GM23248 (cell line): ENCODE measurements at places on chromosomes 3 and 15.

DNA sequence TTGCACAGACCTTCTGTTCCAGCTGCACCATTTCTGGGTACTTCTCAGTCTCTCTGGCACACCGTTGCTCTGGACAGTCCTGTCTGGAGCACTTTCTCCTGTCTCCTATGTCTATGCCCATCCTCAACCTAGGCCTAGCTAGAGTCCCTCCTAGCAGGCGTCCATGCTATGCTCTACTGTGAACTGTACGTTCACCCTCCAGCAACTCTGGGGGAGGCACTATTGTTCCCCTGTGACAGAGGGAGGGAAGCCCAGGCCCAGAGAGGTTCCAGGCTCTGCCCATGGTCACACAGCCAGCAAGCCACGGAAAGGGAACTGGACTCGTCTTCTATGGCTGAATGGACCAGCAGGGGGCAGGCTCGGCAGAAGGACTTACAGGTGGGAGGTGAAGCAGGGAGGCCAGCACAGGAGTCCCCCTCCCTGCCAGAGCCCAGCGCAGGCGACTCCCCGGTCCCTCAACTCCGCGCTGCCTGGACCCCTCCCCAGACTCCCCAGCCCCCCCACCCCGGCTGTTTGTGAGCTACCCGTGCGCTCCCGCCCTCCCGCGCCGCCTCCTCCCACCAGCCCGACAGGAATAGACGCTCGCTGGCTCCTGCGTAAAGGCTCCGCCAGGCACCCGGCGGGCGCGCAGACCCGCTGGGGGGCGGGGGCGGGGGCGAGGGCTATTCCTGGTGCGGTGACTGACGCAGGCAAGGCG, 1.7 kb upstream of the LINGO1 start:
- DNase-seq = peak; percentile 68

GRCh38 chr3:183122257-183122932, 23.1 kb upstream of the MCCC1 start:
- peak; percentile 73 for DNase-seq

DNA sequence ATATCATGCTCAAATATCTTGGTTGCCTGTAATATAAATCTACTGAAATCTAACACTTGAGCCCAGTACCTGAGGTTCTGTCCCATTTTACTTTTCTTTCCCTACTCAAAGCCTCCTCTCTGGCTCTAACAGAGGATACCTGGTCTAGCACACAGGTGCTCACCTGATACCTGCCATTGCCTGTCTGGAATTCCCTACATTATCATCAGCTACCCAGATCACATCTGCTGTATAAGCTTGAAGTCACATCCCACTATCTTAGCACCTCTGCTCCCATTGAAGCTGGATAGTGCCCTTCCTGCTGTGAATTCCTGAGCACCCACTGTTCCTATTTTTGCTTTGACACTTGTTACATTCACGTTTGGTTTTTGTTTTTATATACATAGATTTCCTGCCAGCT, 30.5 kb downstream of the GYG1 start:
- no peak for DNase-seq

DNA sequence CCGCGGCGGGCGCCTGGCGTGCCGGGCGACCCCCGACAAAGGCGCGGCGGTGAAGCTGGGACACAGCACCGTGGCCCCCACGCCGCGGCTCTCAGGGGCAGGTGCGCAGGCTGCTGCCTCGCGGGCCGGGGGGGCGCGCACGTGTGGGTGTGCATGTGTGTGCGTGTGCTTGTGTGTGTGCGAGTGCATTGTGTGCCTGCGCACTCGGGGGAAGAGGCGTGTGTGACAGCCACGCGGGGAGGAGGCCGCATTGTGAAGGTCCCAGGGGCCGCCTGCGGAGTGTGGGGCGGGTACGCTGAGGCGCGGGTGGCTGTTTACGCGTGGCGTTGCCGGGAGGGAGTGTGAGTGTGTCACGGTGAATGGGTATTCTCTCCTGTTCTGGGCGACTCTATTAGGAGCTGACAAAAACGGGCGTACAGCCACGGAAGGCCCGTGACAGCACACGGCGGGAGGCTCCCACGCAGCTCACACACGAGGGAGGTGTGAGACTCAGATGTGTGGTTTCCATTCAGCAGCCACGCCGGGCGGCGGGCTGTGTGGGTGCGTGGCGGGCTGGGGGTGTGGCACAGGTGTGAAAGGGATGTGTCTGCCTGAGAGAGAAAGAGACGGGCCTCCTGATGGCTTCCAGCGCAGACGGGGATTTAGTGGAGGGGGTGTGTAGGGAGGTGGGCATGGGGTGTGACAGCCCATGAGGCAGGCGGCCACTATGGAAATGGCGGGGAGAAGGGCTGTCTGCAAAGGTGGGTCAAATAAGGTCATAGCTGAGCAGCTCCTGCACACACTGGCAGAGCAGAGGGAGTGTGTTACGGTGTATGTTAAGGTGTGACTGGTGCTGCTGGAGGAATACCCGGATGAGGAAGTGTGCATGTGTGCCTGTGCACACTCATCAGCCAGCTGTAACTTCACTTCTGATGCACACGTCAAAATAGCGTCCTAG, 750 bp downstream of the PODXL2 start:
- DNase-seq = peak; percentile 42

DNA sequence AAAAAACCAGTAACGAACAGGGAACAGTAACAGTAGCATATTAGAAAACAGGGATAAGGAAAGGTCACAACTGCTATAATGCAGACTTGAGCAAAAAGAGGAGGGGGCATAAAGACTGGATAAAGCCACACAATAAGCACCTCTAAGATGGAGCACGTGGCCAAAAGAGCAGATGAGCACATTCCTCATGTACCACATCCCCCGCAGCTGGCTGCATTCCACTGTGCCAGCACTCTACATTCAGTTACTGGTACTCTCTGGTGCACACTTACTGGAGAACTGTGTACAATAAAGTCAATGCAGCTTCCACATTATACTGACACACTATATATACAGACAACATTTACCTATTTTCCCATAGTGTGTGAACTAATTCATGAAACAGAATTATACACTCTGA, 64.7 kb downstream of the UBE3A start:
- DNase-seq = no peak

GRCh38 chr15:34588046-34588674, 4.7 kb upstream of the GOLGA8B start:
- peak; percentile 88 for DNase-seq

DNA sequence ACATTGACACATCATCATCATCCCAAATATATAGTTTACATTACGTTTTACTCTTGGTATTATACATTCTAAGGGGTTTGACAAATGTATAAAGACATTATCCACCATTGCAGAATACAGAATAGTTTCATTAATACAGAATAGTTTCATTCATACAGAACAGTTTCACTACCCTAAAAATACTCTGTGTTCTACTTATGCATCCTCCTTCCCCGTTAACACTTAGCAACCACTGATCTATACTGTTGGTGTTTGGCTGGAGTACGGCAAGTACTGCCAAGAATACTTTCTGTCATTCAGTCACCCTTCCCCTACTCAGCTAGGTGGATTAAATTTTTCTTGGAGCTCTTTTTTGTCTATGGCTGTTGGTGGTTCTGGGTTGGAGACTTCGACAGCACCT, 33.4 kb downstream of the LEKR1 start:
- no peak for DNase-seq

DNA sequence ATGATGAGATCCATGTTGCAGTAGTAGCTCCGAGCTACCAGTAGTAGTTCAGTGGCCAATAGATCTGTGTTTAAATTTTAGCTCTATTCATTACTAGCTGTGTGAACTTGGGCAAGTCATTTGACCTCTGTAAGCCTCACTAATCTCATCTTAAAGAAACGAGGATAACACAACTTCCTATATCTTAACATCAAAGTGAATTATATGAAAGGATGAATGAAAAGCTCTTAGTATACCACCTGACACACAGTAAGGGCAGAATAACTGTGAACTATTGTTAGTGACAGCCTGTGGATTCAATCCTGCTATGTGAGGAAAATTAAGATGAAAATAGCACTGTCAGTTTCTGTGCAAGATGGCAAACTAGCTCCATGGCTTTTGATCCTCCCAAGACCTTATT, 114.5 kb upstream of the PHLDB2 start:
- no peak for DNase-seq

DNA sequence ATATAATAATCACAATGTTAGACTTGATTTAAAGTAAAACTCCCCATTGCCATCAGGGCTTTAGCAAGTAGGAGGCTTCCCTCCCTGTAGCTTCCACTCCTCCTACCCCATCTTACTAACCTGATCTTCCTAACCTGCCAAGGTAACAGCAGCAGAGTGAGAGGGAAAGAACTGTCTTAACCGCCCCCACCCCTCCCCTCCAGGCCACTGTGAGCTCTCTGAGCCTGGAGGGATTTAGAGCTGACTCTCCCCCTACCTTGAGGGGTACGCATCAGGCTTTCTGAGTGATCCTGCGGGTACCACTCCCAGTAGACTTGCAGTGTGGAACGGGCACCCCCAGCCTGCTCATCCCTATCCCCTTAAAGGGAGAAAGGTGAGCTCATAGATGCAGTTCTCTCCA, 11.4 kb upstream of the PRSS50 start:
- no peak for DNase-seq

DNA sequence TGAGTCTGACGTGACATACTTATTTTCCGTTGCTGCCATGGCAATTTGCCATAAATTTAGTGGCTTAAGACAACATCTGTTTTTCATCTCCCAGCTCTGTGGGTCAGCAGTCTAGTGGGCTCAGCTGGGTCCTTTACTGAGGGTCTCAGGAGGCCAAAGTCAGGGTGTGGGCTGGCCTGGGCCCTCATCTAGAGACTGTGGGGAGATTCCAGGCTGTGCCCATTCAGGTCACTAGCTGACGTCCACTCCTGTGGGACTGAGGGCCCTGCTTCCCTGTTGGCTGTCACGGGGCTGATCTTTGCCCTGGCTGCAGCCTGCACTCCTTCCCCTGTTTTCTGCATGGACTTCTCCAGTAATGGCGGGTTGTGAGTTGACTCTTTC, 19.1 kb downstream of the FGD5 start:
- DNase-seq = no peak

GRCh38 chr15:71782422-71783165, 27.8 kb upstream of the NR2E3 start:
- DNase-seq = no peak

DNA sequence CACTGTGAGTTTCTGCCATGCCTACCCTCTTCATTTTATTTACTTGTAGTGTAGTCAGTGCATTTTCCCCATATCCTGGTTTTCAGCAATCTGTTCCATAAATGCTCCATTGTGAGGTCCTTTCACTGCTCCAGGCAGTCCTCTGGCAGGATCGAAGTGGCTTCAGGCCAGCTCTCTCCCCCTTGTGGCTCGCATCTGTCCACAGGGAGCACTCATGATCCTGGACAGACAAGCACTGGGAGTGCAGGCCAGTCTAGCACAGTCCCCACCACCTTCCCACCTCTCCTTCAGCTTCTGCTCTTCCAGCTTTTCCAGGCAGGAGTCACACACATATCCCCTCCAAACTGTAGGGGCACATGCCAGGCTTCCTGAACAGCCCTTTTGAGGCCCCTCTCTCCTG, 173.6 kb downstream of the PPM1L start:
- DNase-seq = peak; percentile 9

- DNase-seq = peak; percentile 40
Observed at GRCh38 chr3:138197058-138197457, 10.0 kb downstream of the ARMC8 start.

DNA sequence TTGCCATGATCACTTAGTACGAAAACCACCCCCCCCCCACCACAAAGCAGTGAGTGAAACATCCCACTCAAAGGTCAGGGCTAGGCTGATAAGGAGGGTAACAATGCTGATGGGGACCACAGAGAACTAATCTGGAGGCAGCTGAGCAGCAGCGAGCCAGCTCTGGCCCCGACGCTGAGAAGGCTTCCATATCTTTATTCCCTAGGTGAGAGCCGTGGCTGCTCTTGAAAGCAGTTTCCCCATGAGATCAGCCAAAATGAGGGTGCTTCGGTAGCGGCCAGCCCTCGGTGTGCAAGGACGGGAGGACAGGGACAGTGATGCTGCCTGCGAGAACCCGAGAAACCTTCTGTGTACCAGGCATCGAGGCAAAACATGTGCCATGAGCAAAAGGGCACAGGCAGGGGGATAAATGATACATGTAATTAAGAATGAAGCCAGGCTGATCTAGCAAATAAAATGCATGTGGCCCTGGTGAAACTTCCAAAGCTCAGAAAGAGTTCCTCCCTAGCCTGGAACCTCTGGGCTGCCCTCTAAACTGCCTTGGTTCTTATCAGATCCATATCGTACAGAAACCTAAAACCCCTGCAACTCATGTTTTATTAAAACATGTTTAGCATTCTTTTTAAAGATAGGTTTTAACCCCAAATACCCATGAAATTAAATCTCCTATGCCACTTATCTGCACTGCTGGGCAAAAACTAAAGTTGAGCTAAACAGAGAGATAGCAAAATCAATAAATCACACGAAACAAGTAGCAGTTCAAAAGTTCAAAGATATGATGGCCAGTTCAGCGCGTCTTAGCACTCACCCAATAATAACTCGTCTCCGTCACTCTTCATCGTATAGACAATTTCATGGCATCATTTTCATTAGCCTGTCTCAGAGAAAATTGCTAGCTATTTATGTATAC, 337.3 kb downstream of the FOXP1 start:
- DNase-seq = no peak

- no peak for DNase-seq
Observed at GRCh38 chr3:94065122-94065521, 2.3 kb downstream of the NSUN3 start.

DNA sequence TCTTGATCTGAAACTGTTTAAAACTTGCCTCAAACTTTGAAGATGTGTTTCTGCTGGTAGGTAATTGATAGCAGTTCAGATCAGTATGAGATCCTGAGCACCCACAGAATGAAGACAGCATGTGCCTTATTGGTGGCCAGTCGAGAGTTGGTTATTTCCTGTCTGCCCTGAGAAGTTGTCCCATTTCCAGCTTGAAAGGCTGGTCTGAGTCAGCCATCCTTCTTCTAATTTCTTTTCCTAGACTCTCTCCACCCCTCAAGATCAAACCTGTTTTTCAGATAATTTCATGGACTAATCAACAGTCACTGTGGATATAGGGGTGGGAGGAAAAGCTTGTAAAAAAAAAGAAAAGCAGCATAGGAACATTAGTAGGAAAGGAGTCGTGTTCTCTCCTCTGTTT, 464.4 kb downstream of the FOXP1 start:
- peak; percentile 54 for DNase-seq

DNA sequence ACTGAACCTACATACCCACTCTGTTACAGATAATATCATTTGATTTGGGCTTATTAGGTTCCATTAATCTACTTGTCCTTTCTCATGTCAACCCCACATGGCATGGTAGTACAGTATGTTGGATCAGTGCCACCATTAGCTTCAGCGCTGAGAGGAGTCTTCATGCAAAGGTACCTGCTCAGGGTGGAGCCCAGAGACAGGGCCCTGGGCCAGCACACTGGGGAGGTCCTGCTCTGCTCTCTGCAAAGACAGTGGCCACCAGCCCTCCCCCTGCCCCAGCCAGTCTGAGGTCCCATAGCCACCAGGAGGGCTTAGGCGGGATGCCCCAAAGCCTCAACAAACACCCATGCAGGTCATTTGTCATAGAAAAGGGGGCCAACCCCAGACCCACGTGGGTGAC, 71.0 kb downstream of the ATP10A start:
- DNase-seq = no peak

GRCh38 chr15:31498756-31499155, 172.1 kb downstream of the KLF13 start:
- no peak for DNase-seq

GRCh38 chr3:48776854-48777253, 59.8 kb upstream of the IP6K2 start:
- DNase-seq = no peak
